ENCODE measurements at places on chromosomes 1 and 21. TPM values are rescaled to one million over a fixed set of nuclear protein-coding genes. Genes with fewer than 3 reads are reported as not detected.

The PGBD5 gene
- 16.1 TPM for total RNA-seq

The YARS1 gene
- total RNA-seq: 32.3 TPM

The S100A2 gene
- 1.9 TPM for total RNA-seq

The NR0B2 gene
- 5.3 TPM for total RNA-seq

The APCS gene
- total RNA-seq: not detected
